ENCODE measurements at places on chromosomes 2 and 18. TPM values are rescaled to one million over a fixed set of nuclear protein-coding genes. Genes with fewer than 3 reads are reported as not detected.

- peak; percentile 39 for DNase-seq
Measured at GRCh38 chr2:47535996-47536395, 133.0 kb downstream of the MSH2 start.

DNA sequence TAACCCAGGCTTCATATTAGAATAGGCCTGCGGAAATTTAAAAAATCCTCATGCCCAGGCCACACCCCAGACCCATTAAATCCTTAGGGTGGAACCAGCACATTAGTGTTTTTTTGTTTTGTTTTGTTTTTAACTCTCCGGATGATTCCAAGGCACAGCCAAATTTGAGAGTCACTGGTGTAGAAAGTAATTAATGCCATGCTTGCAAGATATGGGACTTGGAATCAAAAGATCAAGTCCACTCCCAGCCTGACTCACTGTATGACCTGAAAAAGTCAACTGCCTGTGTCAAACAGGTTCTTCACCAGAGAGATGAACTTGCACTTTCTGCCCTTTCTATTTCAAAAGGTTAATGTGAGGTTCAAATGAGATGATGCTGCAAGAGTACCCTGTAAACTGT lies 310.3 kb upstream of the LYPD1 start:
- peak; percentile 31 for DNase-seq

DNA sequence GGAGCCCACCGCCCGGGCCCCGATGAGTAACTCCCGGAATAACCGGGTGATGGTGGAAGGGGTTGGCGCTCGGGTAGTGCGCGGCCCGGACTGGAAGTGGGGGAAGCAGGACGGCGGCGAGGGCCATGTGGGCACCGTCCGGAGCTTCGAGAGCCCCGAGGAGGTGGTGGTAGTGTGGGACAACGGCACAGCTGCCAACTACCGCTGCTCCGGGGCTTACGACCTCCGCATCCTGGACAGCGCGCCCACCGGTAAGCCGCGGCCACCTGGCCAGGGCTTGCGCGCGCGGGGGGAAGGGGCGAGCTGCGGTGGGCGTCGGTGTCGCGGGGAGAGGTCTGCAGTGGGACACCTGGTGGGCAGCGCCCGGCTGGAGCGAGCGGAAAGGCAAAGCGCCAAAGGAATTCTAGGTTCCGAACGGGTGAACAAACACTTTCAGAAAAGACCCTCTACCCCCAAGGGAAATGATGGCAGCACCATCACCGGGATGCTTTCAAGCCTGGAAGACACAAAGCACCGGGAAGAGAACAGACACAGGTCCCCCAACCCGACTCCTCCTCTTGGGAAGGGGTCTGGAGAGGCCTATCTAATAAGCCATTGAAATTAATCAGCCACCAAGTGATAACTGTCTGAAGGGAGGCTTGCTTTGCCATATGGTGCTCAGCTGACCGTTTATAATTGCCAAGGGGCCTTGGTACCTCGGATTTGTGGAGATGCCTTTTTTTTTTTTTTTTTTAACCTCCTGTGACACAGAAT lies 1.1 kb downstream of the MIB1 start:
- peak; percentile 40 for DNase-seq

DNA sequence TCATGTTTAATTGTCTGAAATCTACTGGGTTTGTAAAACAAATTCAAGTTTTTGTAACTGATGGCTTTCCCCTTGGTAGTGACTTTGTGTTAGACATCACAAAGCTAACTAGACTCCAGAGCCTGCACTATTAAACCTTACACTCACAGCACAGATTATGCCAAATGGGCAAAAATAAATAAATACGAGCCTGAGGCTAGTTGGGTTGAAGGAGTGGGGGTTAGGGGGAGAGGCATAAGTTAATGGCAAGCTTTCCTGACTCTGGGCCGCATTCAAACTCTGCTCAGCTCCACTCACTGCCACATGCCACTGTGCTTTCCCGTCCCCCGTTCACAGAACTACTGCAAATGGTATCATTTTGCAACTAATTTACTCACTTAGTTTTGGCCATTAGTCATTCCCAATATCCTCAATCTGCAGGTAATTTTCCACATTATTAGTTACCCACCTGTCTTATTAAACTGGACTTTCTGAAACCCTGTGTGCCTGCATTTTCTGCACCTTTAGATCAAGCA lies 1079.9 kb upstream of the PIK3C3 start:
- DNase-seq: peak; percentile 86

DNA sequence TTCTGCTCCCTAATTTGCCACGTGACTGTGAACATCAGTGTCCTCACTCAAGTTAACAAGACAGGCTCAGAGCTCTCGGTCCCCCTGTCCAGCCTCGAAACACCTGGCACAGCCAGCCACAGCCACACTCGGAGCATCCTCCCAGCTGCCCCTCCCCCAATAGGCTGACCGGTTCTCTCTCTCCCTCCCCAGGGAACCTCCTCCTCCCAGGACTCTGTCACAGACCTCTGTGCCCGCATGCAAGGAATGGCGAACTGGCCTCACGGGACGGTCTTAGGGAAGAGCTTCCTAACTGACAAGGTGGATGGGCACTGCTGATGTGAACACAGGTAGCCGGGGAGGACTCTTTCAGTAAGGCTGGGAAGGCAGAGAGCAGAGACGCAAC lies 18.8 kb downstream of the CYP26B1 start:
- no peak for DNase-seq

- no peak for DNase-seq
Measured at GRCh38 chr2:1045109-1045508, 94.5 kb downstream of the SNTG2 start.

GRCh38 chr2:116132833-116133232 lies 1681.7 kb upstream of the DDX18 start:
- no peak for DNase-seq

DNA sequence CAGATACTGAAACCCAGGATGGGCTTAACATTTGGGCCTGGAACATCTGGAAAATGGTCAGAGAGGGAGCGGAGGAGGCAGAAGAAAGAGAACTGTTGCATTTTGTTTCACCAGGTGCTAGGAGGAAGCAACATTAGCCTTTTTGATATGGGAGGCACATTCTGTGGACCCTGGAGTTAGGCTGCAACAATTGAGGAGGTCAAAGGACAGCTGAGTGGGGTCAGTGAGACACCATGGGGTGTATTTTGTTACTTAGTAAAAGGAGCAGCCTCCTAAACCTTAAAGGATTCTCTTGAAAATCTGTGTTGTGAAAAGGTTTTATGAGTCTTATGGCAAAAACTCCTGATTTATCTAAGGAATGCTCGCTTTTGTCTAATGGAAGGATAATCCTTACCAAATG lies 124.9 kb downstream of the GREB1L start:
- no peak for DNase-seq

DNA sequence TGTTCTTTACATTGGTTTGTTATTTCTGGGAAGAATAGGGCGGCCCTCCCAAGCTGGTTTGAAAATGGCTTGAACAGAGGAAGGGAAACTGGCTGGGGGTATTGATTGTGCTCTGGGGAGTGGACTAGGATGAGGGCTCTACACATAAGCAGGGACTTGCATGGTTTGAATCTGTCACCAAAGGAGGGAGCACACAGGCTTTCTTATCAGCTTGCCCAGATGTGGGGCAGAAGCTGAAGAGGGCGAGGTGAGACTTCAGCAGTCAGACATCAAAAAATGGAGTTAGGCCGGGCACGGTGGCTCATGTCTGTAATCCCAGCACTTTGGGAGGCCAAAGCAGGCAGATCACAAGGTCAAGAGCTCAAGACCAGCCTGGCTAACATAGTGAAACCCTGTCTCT lies 7.2 kb upstream of the RAB12 start:
- no peak for DNase-seq

GRCh38 chr2:119435953-119436297 lies 4.3 kb downstream of the TMEM37 start:
- DNase-seq: no peak

The IL36RN gene
- total RNA-seq: not detected

The SCTR gene
- total RNA-seq: not detected

The MERTK gene
- total RNA-seq: not detected

The TPRKB gene
- 149 TPM for total RNA-seq

The HRH4 gene
- not detected for total RNA-seq

The DYNAP gene
- not detected for total RNA-seq
